Astrocyte of the spinal cord (primary cell): ENCODE measurements at places on chromosomes 6 and 20.

- DNase-seq, result no peak
These were observed 2.9 kb downstream of the STX11 start for GRCh38 chr6:144153260-144153659.

DNA sequence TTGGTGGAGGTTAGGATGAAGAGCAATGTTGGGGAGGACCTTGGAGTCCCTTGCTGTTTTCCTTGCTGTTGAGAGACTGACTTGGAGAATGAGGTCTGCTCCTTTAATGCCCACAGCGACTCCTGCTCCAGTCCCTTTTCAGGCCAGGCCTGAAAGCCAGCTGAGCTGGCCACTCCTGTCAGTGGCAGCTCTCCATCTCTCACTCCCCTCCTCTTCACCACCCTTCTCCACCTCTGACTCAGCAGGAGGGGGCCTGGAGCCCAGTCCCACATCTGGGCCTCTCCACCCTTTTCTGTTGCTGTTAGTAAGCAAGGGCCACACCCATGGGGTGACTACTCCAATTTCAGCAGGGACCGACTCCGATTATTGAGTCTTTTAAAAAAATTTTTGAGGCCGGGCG is 2.2 kb downstream of the SNX21 start:
- DNase-seq, result peak; percentile 28

GRCh38 chr6:169141671-169142537 is 111.7 kb downstream of the THBS2 start:
- DNase-seq, result no peak

DNA sequence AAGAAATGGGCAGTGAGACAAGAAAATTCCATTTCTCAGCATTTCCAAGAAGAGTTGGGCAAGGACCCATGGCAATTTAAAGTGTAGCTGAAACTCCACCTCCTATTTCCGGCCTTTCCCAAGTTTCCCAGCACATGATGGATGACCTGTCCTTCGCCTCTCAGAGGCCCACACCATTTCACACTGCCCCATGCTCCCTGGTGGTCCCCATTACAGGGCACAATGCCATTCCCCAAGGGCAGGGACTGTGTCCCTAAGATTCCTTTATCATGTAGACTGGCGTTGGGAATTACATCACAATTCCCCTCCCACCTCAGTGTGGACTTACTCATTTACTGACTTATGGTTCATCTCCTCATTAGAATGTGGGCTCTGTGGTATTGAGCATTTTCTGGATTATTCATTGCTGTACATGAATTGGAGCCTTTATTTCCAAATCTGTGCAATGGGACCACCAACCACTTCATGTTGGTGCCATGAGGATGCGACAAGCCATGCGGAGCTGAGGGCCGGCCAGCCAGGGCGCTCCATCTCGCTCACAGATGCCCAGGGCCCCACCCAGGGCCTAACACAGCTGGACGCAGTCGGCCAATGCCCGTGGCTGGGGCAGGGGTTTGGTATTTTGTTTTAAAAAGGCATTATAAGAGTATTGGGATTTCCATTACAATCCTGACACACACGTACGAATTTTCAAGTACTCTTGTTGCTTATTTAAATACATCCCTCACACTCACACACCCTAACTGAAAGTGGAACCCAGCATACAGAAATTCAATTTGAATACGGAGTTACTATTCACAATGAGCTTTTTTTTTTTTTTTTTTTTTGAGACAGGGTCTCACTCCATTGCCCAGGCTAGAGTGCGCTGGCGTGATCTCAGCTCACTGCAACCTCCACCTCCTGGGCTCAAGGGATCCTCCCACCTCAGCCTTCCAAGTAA is 5.4 kb downstream of the ACSS1 start:
- DNase-seq, result no peak

DNA sequence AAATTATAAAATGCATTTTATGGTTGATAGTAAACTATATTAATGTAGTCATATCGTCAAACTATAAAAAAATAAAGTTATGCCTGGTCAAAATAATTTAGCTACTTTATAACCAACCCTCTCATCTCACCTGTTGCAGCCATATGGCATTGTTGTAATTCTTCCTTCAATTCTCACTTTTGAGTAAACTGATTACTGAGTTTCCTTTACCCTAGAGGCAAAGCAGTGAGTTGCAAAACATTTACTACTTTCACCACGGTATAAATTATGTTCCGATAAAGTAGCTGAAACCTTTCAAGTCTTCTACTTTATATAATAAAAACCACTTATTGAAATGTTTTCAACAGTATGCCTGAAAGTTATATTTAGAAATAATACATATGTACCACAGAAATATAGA is 113.8 kb downstream of the AHI1 start:
- no peak for DNase-seq

DNA sequence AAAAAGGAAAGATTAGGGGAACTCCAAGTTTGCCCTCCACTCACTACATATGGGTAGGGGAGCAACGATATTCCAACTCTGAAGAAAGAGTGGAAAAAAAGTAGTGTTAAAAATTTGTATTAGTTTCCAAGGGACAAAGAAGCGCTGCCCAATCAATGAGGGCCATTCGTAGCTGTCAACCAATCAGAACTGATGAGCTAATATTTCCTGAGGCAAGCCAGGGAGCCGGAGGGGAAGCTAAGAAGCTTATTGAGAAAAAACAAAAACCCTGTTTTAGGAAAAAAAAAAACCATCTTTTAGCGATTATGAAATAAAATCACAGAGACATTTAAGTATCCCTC is 59.5 kb downstream of the TRIM38 start:
- DNase-seq, result peak; percentile 87

DNA sequence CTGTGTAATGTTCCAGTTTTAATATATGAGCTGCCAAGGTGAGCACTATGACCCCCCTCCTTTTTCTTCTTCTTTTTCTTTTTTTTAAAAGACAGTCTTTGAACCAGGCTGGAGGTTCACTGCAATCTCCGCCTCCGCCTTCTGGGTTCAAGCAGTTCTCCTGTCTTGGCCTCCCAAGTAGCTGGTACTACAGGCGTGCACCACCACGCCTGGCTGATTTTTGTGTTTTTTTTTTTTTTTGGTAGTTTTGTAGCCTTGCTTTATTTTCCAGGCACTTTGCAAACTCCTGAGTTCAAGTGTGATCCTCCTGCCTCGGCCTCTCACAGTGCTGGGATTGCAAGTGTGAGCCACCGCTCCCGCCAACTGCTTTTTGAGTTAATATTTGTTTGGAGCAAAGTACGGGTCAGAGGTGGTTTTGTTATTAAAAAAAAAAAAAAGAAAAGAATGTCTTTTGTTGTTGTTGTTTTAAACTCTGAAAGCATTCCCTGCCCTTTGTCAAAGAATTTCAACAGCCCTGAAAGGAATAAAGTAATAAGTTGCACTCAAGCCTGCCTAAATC is 78.6 kb downstream of the JARID2 start:
- DNase-seq, result no peak

DNA sequence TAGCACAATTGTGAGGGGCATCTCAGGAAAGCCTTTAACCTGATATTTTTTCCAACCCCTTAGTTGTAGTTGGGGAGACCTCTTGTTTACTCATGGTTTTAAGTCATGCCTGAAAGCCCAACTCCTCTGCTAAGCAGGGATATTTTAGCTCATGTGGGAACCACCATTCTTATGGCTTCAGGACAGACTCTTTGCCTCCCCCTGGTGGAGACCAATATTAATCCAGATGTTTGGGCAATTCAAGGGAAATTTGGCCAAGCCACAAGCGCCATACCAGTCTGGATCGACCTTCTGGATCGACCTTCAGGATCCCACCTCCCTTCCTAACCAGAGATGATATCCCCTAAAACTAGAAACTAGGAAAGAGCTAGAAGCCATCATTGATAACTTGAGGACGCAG is 211.2 kb downstream of the C6orf118 start:
- no peak for DNase-seq

- no peak for DNase-seq
These were observed 454.7 kb downstream of the TFAP2B start for GRCh38 chr6:51273228-51273961.

GRCh38 chr6:12241493-12242175 is 48.5 kb upstream of the EDN1 start:
- DNase-seq, result no peak

DNA sequence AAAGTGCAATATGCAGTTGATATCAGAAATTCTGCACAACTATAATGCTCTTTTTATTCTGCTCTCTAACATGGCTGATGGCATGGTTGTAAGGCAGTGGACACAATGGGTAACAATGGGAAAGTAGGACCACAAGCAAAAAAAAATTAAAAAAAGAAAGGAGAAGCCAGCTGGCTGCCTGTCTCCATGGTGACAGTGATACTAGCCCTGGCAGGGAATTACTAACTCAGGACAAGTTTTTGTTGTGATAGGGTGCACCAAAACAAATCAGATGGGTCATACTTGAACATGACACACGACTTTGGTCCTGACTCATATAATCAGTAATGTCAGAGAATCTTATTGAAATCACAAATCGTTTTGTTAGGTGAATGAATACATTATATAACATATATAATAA is 169.4 kb downstream of the TRDN start:
- DNase-seq, result no peak

- DNase-seq, result no peak
These were observed 91.9 kb downstream of the PHIP start for GRCh38 chr6:78986161-78986560.

DNA sequence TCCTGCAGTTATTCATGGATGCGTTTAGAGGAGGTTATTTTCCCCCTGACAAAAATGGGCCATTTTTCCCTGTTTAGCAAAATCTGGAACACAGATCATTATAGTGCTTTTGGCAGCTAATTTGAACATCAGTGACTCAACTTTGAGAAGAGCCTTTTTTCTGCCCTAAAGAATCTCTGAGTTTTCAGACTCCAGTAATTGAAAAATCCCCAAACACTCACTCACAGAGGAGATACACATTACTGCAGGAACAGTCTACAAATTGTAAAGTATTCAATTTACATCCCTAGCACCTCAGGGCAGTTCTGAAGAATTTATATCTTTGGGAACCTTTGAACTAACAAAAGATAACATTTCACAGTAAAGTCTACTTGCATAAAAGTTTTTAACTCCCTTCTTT is 966.6 kb upstream of the SLC35B3 start:
- peak; percentile 9 for DNase-seq
